Right ventricle myocardium inferior (tissue), 1 donor: ENCODE measurements at places on chromosomes 7 and 10.
A peak's percentile ranks its signal among the peaks of the same experiment; 100 is the strongest.

GRCh38 chr10:97072851-97073665 lies 112.7 kb downstream of the SLIT1 start:
- peak; percentile 86 for DNase-seq

DNA sequence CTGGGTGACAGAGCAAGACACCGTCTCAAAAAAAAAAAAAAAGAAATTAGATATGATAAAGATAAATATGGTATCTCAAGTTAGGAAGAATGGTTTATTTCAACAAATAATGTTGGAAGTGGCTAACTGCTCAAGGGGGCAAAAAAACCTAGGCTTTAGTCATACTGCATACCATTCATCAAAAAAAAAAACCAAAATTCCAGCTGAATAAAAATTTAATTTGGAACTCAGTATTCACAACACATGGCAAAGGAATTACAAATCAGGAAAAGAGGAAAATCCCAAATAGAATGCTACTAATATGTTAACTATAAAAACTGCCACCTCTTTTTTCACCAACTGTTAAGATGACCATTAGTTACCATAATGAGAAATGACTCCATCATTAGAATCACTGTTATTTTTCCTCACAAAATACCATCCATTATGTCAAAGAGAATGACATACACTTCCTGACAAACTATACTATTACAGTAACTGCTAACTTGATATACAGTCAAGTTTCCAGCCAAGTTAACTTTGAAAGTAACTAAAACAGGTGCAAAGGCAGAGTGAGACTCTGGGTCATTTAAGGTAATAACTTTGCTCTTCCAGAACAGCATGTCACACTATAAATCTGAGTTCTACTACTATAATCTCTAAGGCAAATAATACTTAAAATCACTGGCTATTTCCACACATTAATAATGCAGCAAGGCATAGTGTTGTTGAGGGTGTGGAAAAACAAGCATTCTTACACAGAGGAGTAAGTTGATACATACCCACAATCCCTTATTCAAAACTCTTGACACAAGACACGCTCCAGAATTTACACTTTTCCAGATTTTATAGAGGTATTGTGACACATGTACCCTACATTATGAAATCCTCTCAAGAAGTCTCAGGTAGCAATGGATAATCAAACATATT lies 10.2 kb downstream of the KBTBD2 start:
- DNase-seq = no peak

GRCh38 chr7:132290021-132290420 lies 286.2 kb downstream of the PLXNA4 start:
- no peak for DNase-seq

DNA sequence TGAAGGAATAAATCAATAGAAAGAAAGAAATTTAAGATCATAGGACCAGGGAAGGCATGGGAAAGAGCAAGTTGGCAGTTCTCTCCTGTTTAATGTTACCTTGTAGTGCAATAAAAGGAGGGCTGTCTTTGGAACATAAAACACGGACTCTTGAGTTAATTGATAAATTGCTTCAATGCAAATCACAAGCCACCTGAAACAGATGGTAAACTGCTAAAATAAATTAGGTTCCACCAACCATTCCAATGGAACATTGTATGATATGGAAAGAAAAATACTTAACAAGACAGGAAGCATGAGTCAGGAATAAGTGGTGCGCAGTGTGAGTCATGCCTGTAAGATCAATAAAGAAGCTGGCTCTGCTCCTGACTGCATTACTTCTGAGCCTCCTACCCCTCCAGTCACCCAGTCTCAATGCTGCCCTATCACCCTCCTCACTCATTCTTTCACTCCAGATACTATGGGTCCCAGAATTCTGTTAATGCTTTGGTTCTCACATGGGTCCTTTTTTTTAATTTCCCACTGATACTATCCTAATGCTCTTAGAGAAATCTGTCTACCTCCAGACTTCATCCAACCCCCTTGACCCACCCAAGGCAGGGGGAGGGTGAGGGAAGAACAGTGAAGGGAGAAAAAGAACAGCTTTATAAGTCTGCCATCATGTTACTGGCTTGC lies 78.9 kb downstream of the LRRC17 start:
- DNase-seq = no peak

DNA sequence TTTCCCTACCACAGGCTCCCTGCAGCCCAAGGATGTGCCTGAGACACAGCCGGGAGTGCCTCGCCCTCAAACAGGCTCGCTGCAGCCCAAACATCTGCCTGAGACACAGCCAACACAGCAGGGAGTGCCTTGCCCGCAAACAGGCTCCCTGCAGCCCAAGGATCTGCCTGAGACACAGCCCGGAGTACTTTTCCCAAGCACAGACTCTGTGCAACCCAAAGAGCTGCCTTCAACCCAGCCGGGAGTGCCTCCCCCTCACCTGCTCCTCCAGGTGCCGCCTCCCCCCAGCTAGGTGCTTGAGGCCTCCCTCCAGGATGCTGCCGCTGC lies 42.9 kb downstream of the ANTXRL start:
- DNase-seq = no peak

- no peak for DNase-seq
These were observed 31.9 kb upstream of the HPS1 start for GRCh38 chr10:98478430-98479222.

- DNase-seq = peak; percentile 60
These were observed 14.7 kb downstream of the BRAT1 start for GRCh38 chr7:2540641-2541051.

GRCh38 chr7:751826-752225 lies 24.7 kb upstream of the PRKAR1B start:
- DNase-seq = no peak

DNA sequence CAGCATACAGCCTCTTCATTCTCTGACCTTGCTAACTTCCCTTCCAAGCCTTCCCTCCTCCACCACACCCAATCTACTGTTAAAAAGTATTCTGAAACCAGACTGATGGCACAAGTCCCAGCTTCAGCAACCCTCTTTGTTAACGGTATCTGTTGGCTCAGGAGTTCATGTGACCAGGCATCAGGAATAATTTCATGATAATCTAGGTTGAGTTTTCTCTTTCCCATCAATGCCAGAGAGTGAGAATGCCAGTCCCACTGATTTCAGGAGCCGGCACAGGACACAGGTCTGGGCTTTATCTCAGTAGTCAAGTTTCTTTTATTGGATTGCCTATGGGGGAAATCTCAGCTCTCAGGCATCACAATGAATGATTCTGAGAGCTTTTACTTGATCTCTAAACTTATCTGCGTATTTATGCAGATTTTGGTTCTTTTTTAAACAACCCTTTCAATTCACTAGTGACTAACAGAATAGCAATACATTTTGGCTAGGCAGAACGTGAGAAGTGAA lies 231.0 kb upstream of the LYZL1 start:
- no peak for DNase-seq

DNA sequence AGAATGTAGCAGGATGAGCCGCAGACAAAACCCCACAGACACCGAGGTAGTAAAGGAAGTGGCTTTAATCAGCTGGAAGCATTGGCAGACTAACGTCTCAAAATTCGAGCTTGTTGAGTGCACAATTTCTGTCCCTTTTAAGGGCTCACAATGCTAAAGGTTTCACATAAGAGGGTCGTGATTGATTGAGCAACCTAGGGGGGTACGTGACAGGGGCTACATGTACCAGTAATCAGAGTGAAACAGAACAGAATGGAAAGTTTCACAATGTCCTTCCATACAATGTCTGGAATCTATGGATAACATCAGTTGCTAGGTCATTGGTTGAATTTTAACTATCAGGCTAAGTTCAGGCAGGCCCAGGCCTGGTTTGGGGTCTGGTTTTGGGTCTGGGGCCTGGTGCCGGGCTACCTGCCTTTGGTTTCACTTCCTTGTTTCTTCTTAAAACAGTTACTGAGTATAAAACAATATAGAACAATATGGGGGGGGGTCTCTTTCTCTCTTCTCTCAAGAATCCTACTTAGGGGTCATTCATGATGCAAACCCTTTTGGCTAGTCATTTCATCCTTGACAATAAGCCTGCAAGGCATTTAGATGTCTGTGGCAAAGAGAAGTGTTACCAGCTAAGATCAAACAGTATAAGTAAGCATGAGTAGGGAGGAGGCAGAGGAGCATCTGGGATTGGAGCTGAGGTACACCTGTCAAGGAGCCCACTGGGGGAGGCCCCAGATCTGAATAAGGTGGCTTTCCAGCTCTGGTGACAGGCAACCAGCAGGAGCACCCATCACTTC lies 364.1 kb downstream of the TNS3 start:
- DNase-seq = no peak

DNA sequence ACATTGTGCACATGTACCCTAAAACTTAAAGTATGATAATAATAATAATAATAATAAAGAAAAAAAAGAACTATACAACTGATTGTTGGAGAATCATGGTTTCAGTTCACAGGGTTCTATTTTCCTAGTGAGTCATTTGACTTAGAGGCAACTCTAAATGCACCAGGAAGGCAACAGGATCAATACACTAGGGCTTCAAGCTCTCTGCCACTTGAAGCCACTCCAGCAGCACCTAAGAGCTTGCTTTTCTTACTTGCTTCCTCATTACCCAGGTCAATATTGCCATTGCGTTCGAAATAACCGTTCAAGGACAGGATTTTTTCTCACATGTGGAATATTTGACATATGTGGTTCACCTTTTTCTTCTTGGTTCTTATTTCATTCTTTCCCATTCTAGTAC lies 189.7 kb downstream of the GRM3 start:
- no peak for DNase-seq

DNA sequence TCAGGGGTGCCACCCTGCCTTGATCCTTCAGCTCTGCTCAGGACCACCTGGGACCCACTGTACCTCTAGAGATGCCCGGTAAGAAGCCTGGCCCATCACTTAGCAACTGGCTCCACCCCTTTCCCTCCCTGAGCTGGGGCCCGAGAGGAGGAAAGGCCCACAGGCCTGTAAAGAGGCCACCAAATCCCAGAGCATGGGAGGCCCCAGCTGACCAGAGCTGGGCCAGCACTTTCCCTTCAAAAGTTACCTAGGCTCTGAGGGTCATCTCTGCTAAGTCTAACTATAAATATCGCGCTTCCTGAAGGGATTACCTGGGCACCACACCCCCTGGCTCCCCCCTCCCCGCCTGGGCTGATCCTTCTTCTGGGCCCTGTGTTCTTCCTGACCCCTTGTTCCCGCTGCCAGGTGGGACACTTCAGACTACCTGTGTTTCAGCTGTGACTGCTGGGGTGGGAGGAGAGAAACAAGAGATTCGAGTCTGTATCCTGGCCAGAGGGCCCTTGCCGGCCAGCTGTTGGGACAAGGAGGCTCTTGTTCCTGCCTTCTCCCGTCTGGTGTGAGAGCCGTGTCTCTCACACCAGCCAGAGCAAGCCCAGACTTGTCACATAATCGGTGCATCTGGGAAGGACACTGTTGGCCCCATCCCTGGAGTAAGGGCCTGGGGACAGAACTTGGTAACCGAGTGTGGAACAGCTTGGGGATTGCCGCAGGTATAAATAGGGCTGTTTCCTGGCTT lies 22.8 kb upstream of the ANKRD2 start:
- DNase-seq = no peak

DNA sequence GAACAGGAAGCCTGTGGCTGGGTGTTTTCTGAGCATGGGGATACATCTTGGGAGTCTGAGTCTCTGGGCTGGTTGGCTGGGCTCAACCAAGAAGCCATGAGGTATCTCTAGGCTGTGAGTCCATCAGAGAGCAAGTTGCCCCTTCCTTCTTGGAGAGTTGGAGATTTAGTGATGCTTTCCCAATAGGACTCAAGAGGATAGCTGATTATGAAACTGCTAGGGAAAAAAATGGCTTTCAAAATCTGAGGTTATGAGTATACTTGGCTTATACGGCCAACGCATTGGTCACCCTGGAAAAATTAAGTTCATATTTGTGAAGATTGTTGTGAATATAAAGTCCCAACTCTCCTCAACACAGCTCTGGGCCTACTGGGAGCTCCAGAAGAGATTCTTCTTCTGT lies 162.7 kb upstream of the KMT2E start:
- DNase-seq = no peak

- DNase-seq = no peak
These were observed 296.1 kb downstream of the GLRX3 start for GRCh38 chr10:130432271-130432670.

- DNase-seq = no peak
These were observed 99.9 kb downstream of the CNTNAP2 start for GRCh38 chr7:146216396-146217041.

GRCh38 chr7:44101966-44102845 lies 1.9 kb upstream of the AEBP1 start:
- DNase-seq = peak; percentile 67

- DNase-seq = no peak
These were observed 331.9 kb upstream of the PRKCQ start for GRCh38 chr10:6912021-6912420.

- DNase-seq = no peak
These were observed 202.9 kb downstream of the GRM3 start for GRCh38 chr7:86846494-86847190.

GRCh38 chr10:124349996-124350280 lies 68.8 kb downstream of the OAT start:
- no peak for DNase-seq

GRCh38 chr10:19749185-19749729 lies 67.0 kb upstream of the PLXDC2 start:
- no peak for DNase-seq

GRCh38 chr10:44032216-44032615 lies 352.7 kb downstream of the CXCL12 start:
- no peak for DNase-seq

DNA sequence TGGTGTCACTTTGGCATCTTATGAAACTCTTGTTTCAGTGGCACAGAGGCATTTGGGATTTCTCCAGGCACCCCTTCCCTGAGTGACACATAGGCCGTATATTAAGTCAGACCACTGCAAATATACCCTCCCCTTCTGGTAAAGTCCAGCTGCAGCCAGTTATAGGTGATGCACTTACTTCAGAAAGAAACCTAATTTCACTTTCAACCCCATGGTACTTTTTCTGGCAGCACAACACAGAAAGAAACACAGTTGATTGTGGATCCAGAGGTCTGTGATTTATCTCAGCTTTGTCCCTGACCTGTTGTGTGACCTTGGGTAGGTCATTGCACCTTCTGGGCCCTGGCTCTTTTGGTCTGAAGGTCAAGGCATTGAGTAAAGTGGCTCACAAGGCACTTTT lies 173.2 kb downstream of the BUB3 start:
- DNase-seq = no peak

DNA sequence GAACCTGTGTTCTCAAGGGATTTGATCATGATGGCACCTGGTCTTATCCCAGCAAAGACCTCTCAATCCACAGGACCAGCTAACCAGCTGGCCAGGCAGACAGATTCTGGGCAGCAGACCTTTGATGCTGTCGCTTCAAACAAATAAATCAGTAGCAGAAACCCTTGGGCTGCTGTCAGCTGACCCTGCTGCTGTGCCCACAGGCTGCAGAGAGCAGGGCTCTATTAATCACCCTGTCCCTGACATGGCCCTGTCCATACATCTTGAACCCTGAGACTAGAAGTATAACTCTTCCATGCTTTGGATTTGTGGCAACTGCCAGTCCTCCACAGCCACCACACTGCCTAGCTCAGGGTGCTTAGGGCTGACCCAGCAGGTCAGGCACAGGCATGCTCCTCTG lies 244.1 kb upstream of the PODXL start:
- no peak for DNase-seq

DNA sequence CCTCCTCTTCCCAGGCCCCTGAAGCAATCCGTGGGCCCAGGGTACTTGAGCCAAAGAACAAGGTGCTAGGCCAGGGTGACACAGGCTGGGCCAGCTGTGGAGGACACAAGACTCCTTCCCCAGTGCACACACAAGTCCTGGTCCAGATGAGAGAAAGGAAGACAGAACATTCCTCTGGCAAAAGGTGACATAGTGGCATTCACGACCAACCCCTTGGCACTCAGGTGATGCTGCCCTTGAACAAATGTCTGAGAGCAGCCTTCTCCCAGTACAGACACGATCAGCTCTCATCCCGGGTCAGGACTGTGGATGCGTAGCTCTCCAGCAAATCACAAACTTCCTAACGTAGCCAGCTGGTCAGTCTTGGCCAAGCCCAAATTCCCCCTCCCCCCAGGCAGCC lies 118.5 kb downstream of the OAT start:
- DNase-seq = peak; percentile 41
